Kidney glomerular epithelial cell (primary cell): ENCODE measurements at places on chromosomes 12 and 14.
A peak's percentile ranks its signal among the peaks of the same experiment; 100 is the strongest.

DNA sequence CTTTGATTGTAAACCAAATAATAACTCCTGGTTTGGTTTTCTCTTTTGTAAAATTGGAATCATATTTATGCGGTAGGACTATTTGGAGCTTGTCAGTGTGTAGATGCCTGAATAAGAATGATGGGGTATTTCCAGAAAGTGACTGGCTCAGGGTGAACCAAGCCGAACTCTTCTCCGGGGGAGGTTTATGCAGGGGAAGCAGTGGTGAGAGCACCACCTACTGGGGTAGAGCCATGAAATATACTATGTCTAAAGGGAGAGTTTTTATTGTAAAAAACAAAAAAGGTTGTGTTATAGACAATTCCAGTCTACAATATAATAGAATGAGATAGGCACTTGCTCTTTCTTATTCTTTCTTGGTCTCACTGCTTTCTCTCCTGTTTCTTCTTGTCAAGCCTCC lies 222.9 kb upstream of the SLC16A7 start:
- peak; percentile 11 for DNase-seq

DNA sequence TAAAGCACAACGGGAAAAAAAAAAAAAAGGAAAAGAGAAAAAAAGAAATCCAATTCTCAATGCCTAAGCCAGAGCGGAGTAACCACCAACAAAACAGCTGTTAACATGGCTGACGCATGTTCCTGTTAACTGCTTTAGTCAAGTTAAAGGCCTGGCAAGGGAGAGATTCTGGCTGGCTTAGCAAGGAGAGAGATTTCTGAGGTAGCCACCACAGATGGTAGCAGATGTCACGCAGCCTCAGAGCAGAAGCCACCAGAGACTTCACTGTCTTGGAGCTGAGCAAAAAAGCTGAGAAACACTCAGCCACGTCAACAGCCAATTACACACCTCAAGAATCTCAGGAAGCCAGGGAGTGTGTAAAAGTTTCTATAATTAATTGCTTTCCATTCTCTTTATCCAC lies 87.1 kb downstream of the TMCC3 start:
- no peak for DNase-seq

DNA sequence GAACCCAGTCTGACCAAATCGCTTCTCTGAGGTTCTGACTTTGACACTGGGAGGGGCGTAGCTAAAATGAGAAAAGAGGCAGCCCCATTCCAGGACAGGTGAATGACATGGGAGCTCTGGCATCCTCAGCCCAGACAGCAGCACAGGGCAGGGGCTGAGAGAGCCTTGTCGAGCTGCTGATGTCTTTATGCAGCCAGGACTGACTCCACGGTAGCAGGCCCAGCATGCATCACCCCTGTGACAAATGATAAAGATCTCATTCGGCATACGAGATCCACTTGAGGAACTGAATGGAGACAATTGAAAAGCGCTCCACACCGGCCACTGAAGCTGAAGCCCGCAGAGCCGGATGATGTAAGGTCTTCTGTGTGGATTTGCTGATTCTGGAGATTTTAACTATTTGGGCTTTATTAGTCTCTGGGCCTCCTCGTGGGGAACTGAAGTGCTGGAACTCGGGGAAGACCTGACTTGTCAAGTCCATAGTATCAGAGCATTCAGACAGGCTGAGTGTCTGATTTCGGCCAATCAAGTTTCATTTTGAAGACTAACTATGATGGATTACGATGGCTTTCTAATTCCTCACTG lies 56.9 kb upstream of the MAP1LC3B2 start:
- DNase-seq = no peak

GRCh38 chr12:127230843-127231260 lies 1036.1 kb upstream of the TMEM132C start:
- peak; percentile 95 for DNase-seq

GRCh38 chr14:32011225-32011624 lies 65.9 kb upstream of the ARHGAP5 start:
- DNase-seq = no peak

GRCh38 chr14:68474741-68475140 lies 318.1 kb downstream of the ZFP36L1 start:
- no peak for DNase-seq

- peak; percentile 21 for DNase-seq
These were observed 323 bp downstream of the VTI1B start for GRCh38 chr14:67674139-67674479.

GRCh38 chr12:78612190-78612589 lies 252.4 kb upstream of the SYT1 start:
- no peak for DNase-seq

- no peak for DNase-seq
These were observed 142.7 kb downstream of the KIF26A start for GRCh38 chr14:104280902-104281767.

GRCh38 chr12:5960783-5961182 lies 15.7 kb upstream of the ANO2 start:
- DNase-seq = no peak

- DNase-seq = peak; percentile 11
These were observed 16.9 kb downstream of the PRKAB1 start for GRCh38 chr12:119684711-119685369.

GRCh38 chr12:14774074-14774905 lies 29.0 kb downstream of the WBP11 start:
- DNase-seq = peak; percentile 98

DNA sequence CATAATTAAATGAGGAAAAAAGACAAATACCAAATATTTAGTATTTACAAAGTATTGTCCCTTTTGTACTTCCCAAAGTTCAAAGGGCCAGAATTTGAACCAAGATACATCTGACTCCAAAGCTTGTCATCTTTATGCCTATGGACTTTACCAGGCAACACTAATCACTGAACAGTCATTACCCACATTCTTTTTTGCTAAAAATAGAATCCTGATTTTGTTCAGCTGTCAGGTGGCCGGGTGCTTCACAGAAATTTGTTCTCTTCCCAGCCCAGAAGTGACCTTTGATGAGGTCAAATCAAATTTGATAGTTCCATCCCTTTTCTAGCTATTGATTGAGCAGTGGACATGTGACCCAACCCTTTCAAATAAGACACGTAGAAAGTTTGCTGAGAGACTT lies 121.6 kb downstream of the LLPH start:
- DNase-seq = no peak

DNA sequence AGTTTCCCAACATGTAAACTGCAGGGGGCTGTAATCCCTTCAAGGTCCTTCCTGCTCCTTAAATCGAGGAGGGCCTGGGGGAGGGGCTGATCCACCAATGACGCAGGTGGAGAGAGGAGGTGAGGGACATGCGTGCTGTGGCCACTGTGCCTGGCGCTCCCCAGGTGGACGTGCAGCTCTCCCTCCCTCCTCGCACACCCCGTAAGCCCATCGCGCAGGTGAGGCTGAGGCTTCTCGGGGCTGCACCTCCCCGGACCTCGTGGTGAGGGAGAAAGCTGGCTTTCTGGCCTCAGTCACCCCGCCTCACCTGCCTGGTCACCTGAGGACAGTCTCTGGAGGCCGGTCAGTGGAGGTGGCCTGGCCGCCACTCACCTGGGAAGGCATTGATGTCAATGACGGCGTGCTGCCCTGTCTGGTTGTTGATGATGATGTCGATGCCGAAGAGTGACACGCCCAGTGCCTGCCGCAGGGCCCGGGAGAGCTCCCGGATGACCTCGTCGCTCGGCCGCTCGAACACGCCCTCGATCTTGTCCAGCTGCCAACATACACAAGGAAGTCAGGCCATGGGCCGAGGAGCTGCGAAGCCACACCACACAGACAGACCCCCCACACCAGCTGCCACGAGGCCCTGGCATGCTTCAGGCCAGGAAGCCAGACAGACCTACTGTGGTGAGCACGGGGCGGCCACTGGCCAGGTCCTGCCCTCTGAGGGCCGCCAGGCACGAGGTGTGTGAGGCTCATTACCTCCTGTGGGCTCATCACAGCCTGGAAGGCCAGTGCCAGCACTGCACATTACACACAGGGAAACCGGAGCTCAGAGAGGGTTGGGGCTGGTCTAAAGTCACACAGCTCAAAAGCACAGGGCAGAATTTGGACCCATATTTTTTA lies 23.3 kb downstream of the CHGA start:
- DNase-seq = peak; percentile 77

DNA sequence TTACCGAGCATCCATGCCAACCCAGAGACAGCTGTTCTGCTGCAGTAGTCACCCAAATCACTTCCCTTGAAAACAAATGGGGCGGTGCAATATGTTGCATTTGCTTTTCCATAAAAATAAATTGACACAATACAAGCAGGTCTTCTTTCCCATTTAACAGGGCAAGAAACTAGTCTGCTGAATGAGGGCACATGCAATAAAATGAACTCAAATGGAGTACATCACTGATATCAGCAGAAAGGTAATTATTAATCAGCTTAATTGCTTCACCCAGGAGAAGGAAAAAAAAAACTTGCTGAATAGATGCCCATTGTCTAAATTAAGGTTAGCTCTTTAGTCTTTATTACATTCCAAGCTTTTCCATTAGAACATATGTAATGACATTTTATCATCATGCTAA lies 175.1 kb upstream of the GZMB start:
- no peak for DNase-seq

- DNase-seq = no peak
These were observed 702.3 kb downstream of the TMEM121 start for GRCh38 chr14:106228541-106229158.

GRCh38 chr12:130491421-130492357 lies 154.0 kb downstream of the PIWIL1 start:
- DNase-seq = no peak

- no peak for DNase-seq
These were observed 33.8 kb downstream of the GIT2 start for GRCh38 chr12:109962398-109962797.

- DNase-seq = peak; percentile 42
These were observed 906 bp downstream of the MARK3 start for GRCh38 chr14:103385929-103386712.

- no peak for DNase-seq
These were observed 3.6 kb downstream of the MGAT2 start for GRCh38 chr14:49623941-49624839.
